ENCODE measurements at places on chromosomes 16 and 17. TPM values are rescaled to one million over a fixed set of nuclear protein-coding genes. Genes with fewer than 3 reads are reported as not detected.

The AOC2 gene
- 2.3 TPM for polyA plus RNA-seq

The TBC1D3C gene
- 0.21 TPM for polyA plus RNA-seq

The HIC1 gene
- 17.4 TPM for polyA plus RNA-seq

The UNC13D gene
- polyA plus RNA-seq = 36.5 TPM

The EXOC3L1 gene
- 11.4 TPM for polyA plus RNA-seq

The DOC2B gene
- polyA plus RNA-seq = 3.4 TPM

The PRSS33 gene
- 0.16 TPM for polyA plus RNA-seq

The AATK gene
- polyA plus RNA-seq = 15.1 TPM

The NLGN2 gene
- 25.3 TPM for polyA plus RNA-seq

The C17orf113 gene
- 4.5 TPM for polyA plus RNA-seq

The CACNG1 gene
- polyA plus RNA-seq = not detected

- DNase-seq = no peak
Measured at GRCh38 chr17:54864636-54865356, 35.9 kb upstream of the TOM1L1 start.

GRCh38 chr16:1126586-1126985, 26.3 kb upstream of the CACNA1H start:
- no peak for DNase-seq

- no peak for DNase-seq
Measured at GRCh38 chr17:5757314-5757907, 173.1 kb upstream of the NLRP1 start.

GRCh38 chr16:1548727-1549126, 15.3 kb downstream of the TMEM204 start:
- no peak for DNase-seq

DNA sequence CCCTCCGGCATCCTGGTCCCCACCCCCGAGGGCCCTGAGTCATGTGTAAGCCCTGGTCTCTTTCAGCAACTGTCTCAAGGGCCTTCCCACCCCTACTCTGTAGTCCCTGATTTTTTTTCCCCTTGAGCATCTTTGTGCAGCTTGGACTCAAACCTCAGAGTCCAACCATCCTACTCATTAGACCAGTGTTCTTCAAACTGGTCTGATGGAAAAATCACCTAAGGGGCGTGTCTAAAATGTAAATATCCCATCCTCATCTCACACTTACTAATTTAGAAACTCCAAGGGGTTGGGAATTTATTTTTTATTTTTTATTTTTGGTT, 624 bp downstream of the G6PC3 start:
- DNase-seq = no peak

- DNase-seq = no peak
Measured at GRCh38 chr17:64784353-64785010, 122.4 kb upstream of the SMURF2 start.

- DNase-seq = no peak
Measured at GRCh38 chr16:82715160-82715559, 88.4 kb downstream of the CDH13 start.

GRCh38 chr17:33381201-33381600, 88.1 kb upstream of the ASIC2 start:
- no peak for DNase-seq

DNA sequence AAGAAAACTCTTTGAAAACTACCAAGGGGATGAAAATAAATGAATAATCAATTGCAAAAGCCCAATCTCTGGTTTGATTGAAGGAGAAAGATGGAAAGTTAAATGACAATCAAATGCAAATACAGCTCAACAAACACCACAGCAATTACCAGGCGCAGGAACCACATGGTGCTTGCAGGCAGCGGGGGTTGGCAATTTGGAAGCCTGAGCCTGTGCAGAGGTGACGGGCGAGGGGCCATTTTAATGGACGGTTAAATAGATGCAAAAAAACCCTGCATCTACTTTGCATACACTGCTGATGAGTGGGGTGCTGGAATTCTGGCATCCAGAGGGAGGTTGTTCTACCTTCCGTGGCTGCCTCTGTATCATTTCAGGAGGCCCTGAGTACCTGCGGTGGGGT, 4.8 kb upstream of the SEZ6 start:
- no peak for DNase-seq

DNA sequence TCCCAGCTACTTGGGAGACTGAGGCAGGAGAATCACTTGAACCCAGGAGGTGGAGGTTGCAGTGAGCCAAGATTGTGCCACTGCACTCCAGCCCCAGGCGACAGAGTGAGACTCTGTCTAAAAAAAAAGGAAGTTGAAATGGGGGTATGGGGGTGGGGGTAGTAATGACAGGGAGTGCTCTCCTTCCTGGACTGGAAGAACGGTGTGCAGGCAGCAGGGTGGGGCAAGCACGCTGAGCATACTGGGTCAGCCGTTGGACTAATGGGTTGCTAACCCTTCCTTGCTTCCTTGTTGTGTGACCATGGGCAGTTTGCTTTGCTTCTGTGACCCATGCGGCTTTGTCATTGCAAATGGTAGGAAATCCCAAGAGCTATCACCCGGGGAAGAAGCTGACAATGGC, 16.5 kb downstream of the KATNIP start:
- no peak for DNase-seq

GRCh38 chr16:58809213-58809612, 75.1 kb upstream of the GOT2 start:
- no peak for DNase-seq

DNA sequence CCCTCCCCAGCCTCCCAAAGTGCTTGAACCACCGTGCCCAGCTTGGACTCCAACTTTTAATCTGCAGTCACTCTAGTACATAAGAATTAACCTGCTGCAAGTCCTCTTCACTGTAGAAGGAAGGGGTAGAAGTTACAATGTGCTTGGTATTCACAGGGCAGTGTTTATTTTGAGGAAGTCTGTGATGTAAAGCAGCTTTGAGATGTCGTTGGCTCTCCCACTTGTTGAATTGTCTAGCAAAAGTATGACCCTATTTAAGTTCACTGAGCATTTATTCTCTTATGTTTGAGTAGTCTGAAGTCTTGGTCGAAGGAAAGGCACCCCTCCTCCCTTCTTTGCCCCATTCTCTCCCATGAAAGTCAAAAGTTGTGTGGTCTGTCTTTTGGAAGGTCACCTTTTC, 28.2 kb downstream of the SF3B3 start:
- DNase-seq = no peak

GRCh38 chr17:45395569-45396415, 36.9 kb downstream of the ARHGAP27 start:
- no peak for DNase-seq

- DNase-seq = no peak
Measured at GRCh38 chr17:19546289-19547065, 12.8 kb downstream of the SLC47A1 start.
